ENCODE measurements at places on chromosomes 5 and 9.

- peak; percentile 4 for DNase-seq
Observed at GRCh38 chr5:87541033-87541432, 128.3 kb upstream of the CCNH start.

DNA sequence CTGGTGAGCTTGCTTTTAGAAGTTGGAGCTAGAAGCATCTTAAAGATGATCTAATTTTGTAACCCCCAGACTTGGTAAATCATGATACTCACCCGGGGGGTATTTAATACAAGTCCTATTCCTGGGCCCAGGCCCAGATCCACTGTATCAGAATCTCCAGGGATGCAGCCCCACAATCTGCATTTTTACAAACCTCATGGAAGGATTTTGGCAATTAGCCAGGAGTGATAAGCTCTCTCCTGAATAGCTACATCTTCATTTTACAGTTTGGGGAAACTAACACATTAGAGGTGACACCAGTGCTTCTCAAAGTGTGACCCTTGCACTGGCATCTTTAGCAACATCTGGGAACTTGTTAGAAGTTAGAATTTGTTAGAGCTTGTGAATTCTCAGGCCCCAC, 31.2 kb upstream of the OTP start:
- no peak for DNase-seq

DNA sequence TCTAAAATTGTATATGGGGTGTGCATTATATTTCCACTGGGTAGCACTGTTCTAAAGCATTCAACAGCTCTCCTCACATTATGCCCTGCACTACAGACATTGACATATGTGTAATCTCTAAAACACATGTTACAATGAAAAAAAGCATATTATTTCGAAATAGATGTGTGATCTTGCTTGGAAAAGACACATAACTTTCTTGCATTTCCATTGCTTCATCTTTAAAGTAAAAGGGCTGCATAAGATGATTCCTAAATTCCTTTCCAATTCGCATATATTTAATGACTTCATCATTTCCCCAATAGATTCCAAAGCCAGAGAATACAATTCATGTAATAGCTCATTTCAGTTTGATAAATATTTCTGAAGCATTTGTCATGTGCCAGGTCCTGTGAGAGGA, 566.9 kb downstream of the PDE4D start:
- DNase-seq, result no peak

DNA sequence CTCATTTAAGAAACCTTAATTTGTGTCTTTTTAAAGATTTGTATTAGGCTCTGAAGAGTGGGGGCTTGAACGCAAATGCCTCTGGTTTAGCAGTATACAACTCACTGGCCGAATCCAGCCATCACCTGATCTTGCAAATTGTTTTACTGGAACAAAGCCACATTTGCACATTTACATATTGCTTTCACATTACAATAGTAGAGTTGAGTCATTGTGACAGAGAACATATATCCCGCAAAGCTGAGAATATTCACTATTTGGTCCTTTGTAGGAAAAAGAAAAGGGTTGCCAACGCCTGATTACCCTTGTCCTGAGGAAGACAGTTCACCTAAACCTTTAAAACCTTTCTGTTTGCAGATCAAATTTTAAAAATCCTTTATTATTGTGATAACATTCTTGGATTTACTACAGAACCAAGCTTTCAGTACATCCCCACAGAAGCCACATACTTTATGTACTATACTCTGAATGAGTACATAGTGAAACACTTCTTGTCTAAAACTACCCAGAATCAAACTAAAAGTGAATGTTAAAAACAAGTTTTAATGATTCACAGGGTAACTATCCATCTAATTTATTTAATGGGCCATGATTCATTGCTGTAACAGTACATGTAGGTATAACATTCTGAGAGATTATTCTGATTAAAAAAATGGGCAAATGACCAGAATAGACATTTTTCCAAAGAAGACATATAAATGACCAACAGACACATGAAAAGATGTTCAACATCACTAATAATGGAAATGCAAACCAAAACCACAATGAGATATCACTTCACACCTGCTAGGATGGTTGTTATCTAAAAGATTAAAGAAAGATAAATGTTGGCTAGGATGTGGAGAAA, 161.0 kb downstream of the SLC25A46 start:
- no peak for DNase-seq

DNA sequence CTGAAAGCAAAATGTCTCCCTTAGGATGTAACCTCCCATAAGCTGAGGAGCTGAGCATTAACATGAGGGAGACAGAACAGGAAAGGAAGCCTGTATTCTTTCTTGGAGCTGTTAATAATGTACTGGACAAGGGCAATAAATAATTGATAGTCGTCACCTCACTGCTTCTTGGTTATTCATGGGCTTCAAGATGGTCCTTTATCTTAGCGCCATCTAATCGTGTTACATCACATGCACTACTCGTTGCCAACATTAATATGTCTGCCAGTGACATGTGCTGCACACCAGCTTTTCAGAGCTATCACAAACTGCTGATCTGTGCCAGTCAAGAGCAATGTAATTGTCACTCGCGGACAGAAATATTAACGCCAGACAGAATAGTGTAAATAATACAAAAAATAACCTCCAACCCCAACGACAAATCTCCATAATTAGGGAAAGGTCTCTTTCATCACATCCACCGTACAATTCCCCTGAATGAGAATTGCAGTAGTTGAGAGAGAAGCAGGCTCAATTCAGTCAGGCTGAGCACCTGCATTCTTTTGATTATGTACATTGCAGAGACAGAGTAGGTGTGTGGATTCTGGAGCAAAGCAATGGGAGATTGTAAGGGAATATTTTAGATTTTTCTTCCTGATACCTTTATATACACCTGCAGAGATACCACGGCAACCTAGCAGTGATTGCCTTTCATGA, 267.1 kb downstream of the SPATA31D1 start:
- no peak for DNase-seq

GRCh38 chr5:40453689-40454088, 226.0 kb upstream of the PTGER4 start:
- no peak for DNase-seq

DNA sequence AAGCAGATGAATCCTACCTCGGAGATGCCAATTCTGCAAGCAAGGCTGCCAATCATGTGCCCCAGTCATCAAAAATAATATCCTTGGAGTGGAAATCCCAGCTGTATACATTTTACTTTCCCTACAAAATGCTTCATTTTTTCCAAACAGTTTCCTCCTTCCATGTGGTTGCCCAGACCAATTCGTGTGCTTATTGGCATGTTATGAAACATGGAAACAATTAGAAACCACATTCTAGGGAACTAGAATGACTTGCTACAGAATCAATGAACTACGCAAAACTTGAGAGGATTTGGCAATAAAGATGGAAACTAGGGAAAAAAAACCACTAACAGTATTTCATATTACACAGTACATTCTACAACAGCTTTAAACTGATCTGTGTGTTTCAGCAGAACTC, 584.5 kb upstream of the DMAC1 start:
- no peak for DNase-seq

GRCh38 chr5:73899055-73899454, 273.1 kb downstream of the ARHGEF28 start:
- no peak for DNase-seq

DNA sequence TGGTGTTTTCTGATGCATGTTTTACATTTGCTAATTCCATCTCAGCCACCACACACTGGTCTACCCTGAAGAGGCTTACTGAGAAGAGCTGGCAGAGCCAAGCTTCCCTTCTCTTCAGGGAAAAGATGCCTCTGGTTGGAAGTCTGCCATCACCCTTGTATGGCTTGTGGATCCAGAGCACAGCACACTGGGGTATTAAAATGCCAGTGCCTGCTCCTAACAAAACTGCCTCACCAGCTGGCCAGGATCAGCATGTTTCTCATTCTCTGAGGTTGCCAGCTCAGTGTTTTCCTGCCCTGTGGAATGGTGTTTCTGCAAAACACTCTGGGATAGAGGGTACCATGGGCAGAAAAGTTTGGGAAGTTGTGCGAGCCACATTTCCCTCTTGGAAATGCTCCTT, 31.6 kb upstream of the ZNF618 start:
- no peak for DNase-seq

- no peak for DNase-seq
Observed at GRCh38 chr9:93118863-93119702, 15.0 kb downstream of the NINJ1 start.

DNA sequence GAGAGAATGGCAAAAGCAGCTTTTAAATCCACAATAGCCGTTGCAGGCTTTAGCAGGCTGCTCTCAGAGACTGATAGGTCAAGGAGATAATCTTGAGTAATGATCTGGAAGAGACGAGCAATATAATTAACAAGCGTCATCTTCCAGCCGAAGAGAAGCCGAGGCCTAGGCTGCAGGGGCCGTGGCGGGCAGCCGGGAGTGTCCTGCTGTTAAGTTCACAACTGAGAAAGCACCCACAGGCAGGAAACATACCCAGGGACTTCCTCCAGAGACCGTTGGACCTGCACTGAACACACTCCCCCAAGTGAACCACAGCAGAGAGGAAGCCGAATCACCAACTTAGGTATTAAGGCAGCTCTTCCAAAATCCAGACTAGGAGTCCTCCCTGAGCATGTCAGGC, 182.3 kb downstream of the IRX2 start:
- DNase-seq, result no peak

- no peak for DNase-seq
Observed at GRCh38 chr5:14794583-14795230, 76.9 kb downstream of the ANKH start.

- no peak for DNase-seq
Observed at GRCh38 chr5:123476731-123477130, 35.2 kb upstream of the CSNK1G3 start.

- DNase-seq, result no peak
Observed at GRCh38 chr5:27494887-27495286, 456.5 kb upstream of the CDH9 start.

GRCh38 chr9:26234865-26235264, 556.6 kb upstream of the TUSC1 start:
- DNase-seq, result no peak

GRCh38 chr5:102099766-102100331, 196.2 kb downstream of the SLCO4C1 start:
- DNase-seq, result no peak

- DNase-seq, result no peak
Observed at GRCh38 chr5:64164166-64164565, 1.5 kb upstream of the RNF180 start.

- no peak for DNase-seq
Observed at GRCh38 chr5:151493665-151494064, 46.3 kb downstream of the SLC36A1 start.

DNA sequence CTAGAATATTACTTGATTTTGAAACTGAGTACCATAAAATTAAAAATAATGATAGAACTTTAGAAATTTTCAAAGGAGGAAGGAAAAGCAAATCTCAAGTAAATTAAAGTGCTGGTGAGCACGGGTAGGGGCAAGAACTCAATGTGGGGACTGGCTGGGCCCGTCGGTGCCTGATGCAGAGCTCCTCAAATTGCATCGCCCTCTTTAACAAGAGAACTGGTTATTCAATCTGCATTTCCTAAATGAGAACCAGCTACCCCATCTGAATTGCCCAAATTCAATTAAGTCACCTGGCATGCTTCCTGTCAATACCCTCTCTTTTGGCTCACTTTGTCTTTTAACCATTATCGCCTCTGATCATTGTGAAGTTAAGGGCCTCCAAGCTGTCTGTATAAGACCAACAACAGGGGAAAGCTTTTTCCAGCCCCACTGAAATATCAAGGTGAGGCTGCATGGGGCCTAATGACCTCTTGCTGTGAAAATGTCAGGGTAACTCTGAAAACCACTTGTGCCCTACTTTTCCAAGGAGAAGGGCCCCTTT, 316.7 kb downstream of the SLIT3 start:
- peak; percentile 19 for DNase-seq

DNA sequence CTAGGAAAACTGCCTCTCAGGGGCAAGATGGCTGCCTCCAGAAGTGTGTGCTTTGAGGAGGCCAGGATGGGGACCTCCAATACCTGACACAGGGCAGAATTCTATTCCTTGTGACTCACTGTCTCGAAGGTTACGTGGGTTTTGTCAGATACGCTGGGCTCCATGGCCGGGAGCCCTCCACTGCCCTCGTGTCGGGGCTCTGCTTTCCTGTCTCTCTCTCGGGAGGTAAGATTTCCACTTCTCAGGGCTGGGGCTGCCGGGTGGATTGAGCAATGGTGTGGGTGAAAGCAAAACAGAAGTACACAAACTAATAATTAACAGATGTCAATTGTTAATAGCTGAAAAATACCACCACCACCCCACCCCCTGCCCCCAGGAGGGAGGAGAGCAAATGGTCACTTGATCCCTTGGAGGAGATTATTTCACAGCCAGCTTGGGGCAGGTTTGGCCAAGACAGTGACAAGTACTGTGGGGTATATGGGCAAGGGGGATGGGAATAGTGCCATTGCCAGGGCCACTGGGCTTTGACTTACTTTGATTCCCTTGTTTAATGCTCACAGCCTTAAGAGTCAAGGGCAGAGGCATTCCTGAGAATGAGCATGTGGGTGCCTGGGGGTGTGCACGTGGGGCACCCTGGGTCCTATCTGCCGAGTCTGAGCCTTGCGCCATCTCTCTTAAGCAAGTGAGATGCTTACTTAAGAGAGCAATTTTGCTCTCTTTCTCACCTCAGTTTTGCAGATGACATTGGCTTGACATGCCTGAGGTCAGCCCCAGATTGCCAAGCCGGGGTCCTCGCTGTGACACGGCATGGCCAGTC, 28.8 kb upstream of the DAB2IP start:
- DNase-seq, result no peak

GRCh38 chr9:137318602-137319001, 16.5 kb upstream of the NRARP start:
- DNase-seq, result no peak

GRCh38 chr5:151222054-151222789, 1.7 kb downstream of the CCDC69 start:
- no peak for DNase-seq

GRCh38 chr5:23235246-23235645, 272.2 kb upstream of the PRDM9 start:
- no peak for DNase-seq

DNA sequence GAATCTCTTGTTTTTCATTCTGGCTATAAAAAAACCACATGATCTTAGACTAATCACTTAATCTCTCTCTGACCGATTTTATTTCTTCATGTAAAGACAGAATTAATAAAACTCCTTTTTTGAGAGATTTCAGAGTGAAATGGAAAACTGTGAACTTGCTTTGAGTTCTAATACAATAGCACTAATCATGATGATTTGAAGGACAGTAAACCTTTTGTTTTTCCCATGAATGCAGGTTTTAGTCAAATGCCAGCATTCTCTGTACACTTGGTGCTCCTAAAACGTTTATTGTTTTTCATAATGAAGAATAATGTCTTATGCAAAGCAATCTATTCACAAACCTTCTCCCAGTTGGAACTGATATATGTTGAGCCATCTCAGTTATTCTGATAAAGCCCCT, 86.8 kb downstream of the SLC24A2 start:
- no peak for DNase-seq

DNA sequence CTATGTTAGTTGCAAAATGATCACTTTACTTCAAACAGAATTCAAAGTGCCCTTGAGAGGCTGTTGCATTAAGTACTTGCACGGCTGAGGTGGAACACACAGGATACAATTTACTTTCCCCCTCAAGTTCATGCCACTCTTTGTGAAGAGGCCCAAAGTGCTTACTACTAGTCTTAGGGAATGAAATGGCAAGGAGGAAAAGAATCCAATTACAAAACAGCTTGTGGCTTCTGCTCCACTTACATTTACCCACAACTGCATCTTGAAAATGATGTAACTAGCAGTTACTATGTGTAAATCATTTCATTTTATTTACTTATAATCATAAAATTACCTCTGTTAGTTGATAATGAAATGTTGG, 14.6 kb downstream of the FOXD1 start:
- DNase-seq, result no peak
